NCI-H2107 (cell line): ENCODE measurements at places on chromosomes 1 and 21.
A peak's percentile ranks its signal among the peaks of the same experiment; 100 is the strongest.

DNA sequence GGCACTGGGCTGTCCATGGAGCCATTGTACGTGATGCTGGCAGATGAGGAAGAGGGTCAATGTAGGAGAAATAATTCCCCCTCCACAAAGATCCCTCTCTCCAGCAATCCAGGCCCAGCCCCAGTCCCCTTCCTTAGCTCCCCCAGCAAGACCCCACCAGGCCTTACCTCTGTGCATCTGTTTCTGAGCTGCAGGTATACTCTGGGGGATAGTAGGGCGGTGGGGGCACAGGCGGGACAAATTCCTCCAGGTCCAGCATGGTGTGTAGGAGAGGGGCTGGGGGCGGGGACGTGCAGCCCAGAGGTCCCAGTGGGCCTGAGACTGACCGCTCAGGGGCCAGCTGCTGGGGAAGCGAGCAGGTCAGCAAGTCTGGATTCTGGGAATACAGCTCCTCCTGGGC lies 3.7 kb downstream of the ENTREP3 start:
- DNase-seq = no peak

DNA sequence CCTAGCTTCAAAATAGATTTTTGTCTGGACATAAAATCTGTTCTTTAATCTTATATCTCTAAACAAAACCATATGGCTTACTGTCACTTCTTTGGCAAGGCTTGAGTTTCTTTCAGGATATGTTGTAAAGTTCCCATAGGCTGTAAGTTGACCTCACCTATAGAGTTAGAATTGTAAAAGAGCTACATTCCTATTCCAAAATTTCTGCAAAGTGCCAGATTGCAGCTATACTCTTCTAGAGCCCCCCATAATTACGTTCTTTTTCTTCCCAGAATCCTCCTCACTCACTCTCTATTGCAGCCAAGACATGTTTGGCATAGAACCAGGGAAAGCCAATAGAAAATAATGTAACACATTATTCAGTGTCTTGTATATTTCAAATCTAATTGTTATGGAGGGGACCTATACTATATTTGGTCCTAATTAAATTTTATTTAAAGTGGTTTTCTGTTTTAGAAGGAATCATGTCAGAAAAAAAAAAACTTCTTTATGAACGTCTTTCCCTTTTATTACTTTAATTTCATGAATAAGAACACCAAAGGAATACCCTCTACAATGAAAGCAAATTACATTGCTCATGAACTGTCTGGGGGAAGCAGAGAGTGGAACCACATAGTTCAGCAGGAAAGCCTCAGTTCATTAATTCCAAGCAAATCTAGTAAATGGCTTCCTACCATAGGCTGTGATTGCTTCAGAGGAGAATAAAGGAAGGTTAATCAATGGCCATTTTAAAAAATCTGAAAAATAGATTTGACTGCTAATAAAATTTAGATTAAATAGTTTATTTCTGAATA lies 22.3 kb downstream of the CTTNBP2NL start:
- no peak for DNase-seq

DNA sequence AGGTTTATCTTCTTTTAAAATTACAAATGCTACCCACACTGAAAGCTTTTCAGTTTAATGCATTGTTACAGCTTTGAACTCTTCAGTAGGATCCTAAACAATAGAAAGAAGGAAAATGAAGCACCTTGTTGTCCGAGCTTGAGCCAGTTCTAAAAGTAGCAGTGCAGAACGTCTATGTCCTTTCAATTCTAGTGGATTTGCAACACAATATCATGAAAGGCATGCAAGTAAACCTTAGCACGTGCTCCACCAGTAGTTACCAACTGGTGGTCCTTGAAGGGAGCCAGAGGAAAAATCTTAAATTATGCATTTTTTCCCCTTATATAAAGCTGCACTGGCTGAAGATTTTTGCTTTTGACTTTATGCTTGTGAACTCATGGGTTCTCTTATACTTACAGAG lies 208.2 kb downstream of the NFIA start:
- DNase-seq = no peak

DNA sequence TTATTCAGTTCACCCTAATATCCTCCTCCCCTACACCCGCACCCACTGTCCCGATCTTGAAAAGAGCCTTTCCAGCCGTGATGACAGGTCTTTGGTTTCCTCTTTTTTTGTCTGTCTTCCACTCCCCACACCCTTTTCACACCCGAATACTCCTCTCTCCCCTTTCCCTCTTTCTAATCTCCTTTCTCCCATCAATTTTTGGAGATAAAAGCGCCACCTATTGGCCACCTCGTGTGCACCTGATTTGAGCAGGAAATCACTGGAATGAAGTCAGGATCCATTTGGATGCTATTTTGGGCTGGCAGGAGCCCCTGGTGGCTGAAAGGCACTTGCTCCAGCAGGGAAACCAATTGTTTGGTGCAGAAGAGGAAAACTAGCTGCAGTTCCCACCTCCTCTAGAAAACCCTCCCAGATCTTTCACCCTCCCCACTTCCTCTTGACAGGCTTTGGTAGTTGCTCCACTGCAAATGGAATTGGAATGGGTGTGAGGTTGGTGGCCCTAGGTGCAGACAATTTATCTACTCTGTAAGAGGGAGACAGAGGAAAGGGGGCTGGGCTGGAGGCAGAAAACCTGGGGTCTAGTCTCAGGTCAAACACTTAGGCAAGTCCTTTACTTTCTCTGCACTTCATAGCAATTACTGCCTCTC lies 8.4 kb downstream of the FOXE3 start:
- DNase-seq = peak; percentile 47

- DNase-seq = no peak
These were observed 281.0 kb downstream of the SMYD3 start for GRCh38 chr1:246226041-246226440.

DNA sequence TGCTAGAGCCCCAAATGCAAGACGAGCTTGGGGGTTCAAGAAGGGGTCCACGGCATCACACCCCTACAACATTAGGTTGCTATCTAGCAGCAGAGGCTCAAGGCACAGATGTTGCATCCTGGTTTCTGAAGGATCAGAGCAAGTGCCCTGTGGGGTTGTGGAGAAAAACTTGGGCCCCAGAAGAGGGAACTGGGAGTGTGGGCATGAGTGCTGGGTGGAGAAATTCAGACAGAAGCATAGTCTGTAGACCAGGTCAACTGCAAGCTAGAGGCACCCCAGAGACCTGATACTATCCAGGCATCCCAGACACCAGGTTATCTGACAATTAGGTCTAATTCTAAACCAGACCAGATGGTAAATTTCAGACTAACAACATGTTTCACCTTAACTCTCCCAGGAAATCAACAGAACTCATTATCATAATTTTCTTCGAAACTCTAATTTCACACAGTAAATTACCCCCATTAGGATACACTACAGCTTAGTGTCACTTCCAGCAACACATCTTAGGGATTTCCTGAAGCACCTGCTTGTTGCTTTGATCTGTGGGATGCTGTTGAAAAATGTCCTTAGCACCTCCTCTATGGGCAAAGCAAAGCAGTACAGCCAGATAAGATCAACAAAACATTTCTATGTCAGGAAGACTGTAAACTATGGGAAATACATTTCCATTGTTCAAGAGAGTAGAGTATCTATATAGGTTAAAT lies 179.3 kb downstream of the VAV3 start:
- DNase-seq = no peak

DNA sequence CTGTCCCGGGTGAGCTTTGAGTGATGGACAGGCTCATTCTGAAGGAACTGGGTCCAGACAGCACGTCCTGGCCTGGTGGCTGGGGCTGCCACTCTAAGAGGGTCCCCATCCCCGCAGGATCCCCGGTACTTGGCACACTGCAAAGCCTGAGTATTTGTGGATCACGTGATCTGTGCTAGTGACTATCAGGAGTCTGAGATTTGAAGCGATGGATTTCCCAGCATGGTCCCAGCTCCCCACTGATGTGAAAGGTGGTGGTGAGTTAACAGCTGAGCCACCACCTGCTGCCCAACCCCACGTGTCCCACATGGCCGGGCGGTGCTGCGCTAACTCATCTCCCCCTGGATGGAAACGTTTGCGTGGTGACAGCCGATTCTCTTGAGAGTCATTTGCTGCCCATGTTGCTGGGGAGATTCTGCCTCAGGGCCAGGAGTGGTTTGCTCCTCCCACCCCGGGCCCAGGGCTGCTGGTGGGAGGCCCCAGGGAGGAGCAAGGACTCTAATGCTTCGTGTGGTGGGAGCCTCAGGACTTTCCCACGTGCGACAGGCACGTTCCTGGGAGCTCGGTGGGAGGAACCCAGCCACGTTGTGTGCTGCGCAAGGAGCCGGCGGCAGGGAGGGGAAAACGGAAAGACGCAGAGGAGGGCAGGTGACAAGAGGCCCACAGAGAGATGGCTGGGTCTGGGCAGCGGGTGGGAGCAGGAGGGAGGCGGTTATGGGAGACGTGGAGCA lies 15.1 kb downstream of the FAAP20 start:
- no peak for DNase-seq

- no peak for DNase-seq
These were observed 118.3 kb downstream of the TGFB2 start for GRCh38 chr1:218463194-218464156.
